ENCODE measurements at places on chromosomes 12 and 14.
A peak's percentile ranks its signal among the peaks of the same experiment; 100 is the strongest.

DNA sequence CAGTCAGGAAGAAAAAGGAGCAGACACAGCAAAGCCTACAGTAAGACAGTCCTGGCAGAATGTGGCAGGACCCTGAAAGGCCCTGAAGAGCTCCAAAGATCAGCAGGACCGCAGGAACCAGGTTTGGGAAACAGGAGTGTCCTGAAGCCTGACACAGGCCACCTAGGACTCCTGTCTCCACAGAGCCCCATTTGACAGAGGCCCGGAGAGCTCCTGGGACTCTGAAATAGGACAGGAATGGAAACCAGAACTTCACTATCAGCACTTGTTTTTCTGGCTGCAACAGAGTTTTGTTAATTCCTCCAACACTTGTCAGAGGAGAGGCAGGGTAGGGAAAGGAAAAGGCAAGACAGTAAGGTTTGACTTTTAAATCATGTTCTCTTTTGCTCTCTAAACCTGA is 12.9 kb downstream of the STXBP6 start:
- no peak for DNase-seq

GRCh38 chr12:22481547-22482104 is 62.7 kb downstream of the C2CD5 start:
- no peak for DNase-seq

DNA sequence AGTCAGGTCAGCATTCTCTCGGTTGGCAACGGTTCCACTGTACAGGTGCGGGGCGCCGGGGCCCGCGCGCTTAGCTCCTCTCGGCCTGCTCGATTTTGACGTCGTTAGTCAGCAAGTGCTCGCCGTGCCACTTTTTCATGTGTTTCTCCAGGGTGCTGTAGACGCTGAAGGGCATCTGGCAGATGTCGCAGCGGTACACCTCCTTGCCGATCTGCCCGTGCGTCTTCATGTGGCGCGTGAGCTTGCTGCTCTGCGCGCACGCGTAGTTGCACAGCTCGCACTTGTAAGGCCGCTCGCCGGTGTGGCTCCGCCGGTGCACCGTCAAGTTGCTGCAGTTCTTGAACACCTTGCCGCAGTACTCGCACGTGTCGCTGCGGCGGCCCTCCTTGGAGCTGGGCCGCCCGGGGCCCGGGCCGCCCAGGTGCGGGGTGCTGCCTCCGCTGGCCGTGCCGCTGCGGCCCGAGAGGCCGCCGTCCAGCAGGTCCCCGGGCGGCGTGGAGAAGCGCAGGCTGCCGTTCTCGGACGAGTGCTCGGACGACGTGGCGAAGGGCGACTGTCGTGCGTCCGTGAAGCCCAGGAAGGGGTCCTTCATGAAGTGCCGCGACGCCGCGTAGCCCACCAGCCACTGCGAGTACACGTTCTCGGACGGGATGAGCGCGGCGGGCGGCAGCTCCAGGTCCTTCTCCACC is 97.8 kb downstream of the BCL11B start:
- no peak for DNase-seq

DNA sequence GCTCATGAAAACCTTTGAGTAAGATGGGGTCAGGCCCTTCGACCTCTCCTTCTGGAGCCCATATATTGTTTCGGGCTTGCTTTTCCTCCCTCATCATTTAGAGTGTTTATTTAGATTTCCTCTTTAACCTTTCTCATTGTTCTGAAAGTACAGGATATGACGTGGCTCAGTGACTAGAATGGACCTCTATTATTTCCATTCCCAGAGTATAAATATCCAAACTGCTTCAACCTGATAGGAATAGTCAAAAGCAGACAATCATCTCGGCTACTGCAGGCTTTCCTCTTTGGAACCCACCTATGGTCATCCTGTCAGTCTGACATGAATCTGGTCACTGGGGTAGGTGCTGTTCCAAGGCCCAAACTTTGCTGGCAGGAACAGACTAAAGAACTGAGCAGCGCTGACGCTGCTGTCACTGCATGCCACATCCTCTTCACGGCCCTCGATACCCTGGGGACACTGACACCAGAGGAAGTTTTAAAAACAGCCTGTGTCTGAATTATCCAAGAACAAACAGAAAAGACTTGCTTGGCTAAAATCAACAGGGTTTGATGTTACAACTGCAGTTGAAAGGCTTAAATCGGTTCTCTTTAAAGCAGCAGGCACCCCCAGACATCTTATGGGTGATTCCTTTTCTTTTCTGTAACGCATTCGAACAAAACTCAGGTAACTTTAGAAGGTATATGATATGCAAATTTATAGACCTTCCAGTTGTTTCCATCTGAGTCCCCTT is 5.0 kb upstream of the DDX47 start:
- peak; percentile 75 for DNase-seq

- DNase-seq, result no peak
Measured at GRCh38 chr14:71482671-71483070, 449.6 kb upstream of the RGS6 start.
